Stimulated activated CD4-positive, alpha-beta T cell treated with anti-CD3 and anti-CD28 coated beads, Interleukin-1b, Interleukin-23, amount 100 ng/mL, for 1 hour (primary cell): ENCODE measurements at places on chromosomes 7 and 10.

- DNase-seq, result no peak
These were observed 162.9 kb downstream of the CREB5 start for GRCh38 chr7:28575241-28575643.

DNA sequence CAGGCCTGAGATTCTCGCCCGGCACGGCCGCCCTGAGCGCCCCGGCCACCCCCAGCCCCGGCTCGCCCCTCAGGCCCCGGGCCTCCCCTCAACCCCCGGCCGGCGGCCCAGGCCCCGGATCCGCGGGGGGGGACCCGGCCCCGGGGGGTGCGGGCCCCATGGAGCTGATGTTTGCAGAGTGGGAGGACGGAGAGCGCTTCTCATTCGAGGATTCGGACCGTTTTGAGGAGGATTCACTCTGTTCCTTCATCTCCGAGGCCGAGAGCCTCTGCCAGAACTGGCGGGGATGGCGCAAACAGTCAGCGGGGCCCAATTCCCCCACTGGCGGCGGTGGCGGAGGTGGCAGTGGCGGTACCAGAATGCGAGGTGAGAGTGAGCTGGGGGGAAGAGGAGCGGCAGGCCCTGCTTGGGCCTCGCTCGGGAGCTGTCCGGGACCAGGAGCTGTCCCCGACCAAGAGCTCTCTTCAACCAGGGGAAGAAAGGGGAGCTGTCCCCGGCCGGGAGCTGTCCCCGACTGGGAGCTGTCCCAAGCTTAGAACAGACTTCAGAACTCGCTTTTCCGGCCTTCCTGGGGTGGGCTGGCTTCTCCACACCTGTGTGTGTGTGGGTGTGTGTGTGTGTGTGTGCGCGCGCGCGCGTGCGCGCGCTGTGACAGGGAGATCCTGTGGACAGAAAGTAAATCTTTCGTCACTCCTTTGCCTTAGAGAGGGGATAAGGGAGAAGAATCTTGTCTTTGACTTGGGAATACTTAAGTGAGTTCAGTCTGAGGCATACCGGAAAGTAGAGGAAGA, 510 bp downstream of the ZSWIM8 start:
- no peak for DNase-seq

DNA sequence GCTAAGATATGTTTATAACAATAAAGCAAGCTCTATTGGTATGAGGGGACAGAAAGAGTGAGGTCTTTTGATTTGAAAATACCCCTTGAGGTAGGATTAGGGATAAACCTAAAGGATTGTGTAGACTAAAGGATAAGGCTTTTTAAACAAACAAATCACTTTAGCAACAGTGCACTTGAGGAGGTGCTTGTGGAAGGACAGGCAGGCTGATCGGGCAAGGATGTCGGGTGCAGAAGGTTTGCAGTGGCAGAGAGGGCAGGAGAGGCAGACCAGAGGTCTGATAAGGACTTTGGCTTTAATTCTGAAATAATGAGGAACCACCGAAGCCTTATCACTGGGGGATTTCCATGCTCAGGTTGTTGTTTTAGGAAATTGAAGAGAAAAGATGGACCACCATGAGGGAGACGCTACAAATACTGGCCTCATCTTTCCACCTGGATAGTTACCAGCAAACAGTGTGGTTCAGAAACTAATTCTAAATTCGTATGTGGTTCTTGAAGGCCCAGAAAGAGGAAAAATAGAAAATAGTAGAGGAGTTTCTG, 119.5 kb upstream of the KLF6 start:
- DNase-seq, result no peak

GRCh38 chr10:86327954-86328725, 38.5 kb downstream of the GRID1 start:
- no peak for DNase-seq

DNA sequence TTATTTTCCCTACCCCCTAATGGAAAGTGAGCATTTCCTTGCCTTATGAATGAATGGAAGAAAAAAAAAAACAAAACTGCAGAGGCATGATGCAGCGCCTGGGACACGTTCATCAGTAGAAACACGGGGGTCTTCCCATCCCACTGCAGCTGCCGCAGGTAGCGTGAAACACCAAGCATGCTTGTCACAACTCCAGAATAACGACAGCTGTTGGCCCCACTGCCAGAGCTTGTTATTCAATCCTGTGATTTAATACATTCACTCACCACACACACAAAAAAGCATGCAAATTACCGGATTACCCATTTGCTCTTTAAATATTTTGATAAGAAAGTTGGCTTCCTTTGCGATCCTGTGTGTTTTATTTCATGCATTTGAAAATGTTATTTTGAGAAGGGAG, 48.4 kb upstream of the GNA12 start:
- DNase-seq, result no peak

GRCh38 chr7:55070271-55070743, 51.5 kb downstream of the EGFR start:
- DNase-seq, result no peak

DNA sequence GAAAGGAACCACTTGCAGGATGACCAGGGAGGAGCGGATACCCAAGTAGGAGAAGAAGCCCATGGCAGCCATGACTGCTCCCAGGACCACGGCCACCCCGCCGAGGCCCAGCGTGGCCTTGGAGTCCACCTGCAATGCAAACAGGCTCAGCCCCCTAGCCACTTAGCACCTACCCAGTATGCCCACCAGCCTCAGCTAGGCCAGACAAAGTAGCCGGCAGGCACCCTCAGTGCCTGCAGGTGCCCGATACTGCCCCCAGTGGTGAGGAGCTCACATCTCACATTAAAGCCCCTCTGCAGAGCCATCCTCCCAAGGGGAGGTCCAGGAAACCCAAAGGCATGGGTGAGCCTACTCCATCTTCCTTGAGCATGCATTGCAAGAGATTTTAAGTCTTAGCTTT, 6.6 kb downstream of the NPC1L1 start:
- peak; percentile 16 for DNase-seq

- DNase-seq, result no peak
These were observed 99.6 kb downstream of the CARD11 start for GRCh38 chr7:2943851-2944601.

DNA sequence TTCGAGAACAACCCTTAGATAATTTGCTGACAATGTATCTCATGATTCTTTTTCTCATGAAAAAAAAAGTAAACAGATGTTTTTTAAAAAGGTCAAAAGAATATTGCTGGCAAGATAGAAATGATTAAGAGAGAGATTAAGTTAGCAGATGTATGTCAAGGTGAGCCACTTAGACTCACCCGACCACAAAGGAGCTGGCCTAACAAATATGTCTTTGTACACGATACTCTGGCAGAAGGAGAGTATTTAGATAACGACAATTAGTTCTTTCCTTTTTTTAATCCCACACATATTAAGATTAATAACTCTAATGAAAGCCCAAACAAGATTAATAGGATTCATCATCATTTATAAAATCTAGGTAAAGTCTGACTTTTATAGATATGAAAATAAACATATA, 156.7 kb downstream of the RAPGEF5 start:
- no peak for DNase-seq

DNA sequence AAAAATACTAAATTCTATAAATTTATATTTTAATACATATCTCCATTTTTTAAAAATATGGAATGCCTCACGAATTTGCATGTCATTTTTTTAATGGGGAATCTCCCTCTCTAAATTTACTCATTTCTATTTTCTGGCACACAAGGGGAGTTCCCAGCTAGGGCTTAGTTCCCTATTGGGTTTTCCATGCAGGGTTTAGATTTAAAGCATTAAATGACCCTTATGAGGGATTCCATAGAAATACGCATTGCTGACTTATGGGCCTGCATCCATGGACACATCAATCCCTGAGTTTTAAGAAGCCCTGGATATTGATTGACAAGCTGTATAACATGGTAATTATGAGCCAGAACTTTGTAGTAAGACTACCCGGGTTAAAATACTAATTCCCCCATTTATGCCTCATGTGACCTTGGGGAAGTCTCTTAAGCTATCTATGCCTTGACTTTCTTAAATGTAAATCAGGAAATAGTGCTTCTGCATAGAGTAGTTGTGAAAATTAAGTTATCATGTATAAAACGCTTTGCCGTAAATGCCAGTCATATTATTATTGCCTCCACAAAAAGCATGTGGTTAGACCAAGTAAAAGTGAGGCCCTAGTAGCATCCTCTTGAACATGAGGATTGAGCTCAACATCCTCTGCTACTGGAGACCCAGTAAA, 78.8 kb upstream of the ANKRD1 start:
- DNase-seq, result no peak

- no peak for DNase-seq
These were observed 96.4 kb downstream of the DYNC2I1 start for GRCh38 chr7:158952776-158953175.

DNA sequence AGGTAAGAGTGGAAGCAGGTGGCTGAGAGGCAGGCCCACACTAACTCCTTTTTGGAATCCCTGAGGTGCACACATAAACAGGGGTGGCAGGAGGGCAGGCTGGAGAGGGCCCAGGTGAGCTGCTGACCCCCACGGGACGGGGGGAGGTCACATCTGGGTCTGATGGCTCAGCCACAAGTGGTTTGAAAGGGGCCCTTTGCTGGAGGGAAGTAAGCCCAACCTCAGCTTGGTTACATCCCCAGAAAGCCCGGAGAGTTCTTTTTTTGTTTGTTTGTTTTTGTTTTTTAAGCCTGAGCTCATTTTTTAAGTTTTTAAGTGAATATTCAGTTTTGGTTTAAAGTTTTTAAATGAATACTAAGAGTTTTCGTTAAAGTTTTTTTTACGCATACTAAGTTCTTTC, 72.8 kb upstream of the CUX1 start:
- DNase-seq, result no peak

GRCh38 chr10:90480466-90480865, 377.4 kb downstream of the HTR7 start:
- DNase-seq, result no peak

GRCh38 chr10:6170638-6171037, 32.1 kb upstream of the PFKFB3 start:
- no peak for DNase-seq

DNA sequence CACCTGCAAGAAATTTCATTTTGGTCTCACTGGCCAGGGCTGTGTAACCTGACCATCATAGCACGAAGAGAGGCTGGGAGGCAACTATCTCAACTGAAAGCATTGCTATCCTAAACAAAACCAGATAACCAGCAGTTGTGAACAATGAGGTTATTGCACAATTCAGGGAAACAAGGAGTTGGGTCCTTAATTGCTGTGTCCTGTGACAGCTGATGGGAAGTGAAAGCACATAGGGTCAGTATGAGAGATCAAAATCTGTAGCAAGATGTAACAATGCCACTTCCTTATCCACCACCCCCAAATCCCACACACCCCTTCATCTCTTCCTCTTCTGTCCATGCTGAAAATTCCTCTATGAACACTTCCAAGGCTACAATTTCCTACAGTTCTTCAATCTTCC, 80.2 kb downstream of the HTR7 start:
- no peak for DNase-seq

GRCh38 chr7:130881091-130881798, 147.2 kb upstream of the KLF14 start:
- DNase-seq, result no peak

- no peak for DNase-seq
These were observed 89.2 kb downstream of the PTEN start for GRCh38 chr10:87952612-87953011.

- no peak for DNase-seq
These were observed 40.9 kb upstream of the FRMD4A start for GRCh38 chr10:14371581-14371980.

- no peak for DNase-seq
These were observed 198.8 kb downstream of the SFMBT2 start for GRCh38 chr10:7211857-7212577.

DNA sequence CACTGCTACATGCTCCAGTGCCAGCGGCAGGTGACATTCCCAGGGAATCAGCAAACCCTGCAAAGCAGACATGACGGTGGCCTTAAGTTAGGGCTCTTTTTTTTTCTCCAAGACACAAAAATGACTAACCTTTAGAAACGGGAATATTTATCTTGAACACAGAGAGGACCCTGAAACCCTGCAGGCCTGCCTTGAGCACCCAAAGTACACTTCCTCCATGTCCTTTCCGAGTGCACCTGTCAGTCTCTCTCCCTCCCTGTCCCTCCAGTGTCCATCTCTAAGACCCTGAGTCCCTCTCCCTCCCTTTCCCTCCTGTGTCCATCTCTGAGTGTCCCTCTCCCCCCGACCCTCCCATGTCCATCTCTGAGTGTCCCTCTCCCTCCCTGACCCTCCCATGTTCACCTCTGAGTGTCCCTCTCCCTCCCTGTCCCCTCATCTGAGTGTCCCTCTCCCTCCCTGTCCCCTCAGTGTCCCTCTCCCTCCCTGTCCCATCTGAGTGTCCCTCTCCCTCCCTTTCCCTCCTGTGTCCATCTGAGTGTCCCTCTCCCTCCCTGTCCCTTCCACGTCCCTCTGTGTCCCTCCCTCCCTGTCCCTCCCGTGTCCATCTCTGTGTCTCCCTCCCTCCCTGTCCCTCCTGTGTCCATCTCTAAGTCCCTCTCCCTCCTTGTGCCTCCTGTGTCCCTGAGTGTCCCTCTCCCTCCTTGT, 51.2 kb upstream of the CAMK2B start:
- no peak for DNase-seq

DNA sequence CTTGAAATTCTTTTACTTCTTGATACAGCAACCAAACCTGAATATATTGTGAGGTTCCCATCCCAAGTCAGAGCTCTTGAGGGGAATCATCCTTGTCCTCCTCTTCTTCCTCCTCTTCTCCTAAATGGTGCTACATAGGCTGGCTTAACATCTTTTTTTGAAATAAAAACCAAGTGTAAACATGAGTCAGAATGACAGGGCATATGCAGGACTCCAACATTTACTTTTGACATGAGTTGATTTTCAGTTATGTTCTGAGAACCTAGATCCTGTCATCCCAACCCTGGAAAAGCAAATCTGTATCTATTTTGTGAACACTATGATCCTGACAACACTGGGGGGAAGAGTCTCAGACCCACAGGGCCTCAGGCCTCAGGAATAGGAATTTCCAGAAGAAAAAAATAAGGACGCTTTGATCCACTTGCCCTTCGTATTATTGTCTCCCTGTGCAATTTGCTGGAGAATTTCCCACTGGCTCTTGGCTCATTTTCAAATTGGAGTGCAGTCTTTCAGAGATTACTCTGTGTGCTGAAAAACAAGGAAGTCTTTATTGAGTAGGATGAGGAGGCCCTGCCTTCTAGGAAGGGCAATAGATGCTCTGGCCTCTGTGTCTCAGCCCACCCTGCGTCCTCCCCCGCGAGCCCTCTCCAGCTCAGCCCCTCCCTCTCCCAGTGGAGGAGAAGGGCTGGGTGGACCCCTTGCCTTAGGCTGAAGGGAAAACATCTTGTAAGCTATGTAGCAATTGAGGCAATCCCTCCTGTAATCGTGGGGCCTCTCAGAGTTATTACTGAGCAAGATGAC, 121.6 kb downstream of the CREB5 start:
- DNase-seq, result no peak

DNA sequence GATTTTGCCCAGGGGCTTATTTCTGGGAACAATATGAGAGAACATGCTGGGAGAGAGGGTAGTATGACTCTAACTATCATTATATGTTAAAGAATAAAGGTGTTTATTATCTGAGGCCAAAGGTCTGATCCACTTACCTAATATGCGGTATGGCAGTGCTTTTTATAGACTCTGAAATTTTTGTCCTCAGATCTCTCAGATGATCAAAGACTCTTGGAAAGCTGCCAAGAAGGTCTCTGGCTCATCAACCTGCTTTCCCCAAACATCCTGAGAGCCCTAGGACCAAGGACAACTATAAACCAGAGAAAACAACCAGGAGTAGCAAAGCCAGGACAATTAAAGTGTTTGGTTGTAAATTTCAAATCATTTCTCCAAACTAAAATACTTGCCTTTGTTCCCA, 255.7 kb upstream of the LRRN3 start:
- DNase-seq, result no peak

- no peak for DNase-seq
These were observed 73.0 kb upstream of the LRRC4 start for GRCh38 chr7:128104108-128104742.

GRCh38 chr10:79358811-79359210, 11.5 kb downstream of the PPIF start:
- DNase-seq, result no peak
